ENCODE measurements at places on chromosomes 2 and 18.
A peak's percentile ranks its signal among the peaks of the same experiment; 100 is the strongest.

GRCh38 chr2:134588556-134588955 lies 130.2 kb downstream of the TMEM163 start:
- no peak for DNase-seq

DNA sequence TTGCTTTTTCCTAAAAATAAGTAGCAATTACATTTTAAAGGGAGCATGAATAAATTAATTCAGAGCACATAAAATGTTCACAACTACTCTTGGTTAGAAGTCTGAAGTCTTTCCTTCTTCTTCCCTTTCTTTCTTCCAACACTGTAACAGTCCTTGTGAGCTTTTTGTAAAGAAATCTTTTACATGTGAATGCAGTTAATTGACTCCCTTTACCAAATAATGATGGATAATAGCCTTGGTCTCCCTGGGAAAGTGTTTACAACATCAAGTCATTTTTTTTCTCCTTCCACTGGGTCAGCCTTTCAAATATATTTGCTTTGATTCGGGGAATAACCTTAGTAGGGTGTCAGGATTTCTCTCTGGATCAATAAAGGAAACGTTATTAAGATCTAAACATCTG lies 39.1 kb downstream of the CALCRL start:
- DNase-seq, result no peak

DNA sequence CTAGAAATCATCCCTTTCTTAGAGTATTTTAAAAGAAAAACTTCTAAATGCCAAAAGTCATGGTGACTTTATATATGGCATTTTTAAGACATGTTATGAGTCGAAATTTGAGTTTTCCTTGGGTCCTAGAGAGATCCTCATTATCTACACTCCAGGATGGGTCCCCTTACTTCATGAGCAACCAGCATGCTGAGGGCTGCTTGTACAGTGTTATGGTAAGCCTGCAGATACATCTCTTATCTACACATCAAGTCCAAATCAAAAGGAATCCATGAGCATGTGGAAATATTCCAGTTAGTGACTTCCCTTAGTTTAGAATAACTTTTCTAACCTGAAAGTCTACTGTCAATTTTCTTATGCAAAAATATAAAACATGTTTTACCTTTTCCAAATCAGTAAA lies 58.7 kb downstream of the SLC66A3 start:
- DNase-seq, result no peak

DNA sequence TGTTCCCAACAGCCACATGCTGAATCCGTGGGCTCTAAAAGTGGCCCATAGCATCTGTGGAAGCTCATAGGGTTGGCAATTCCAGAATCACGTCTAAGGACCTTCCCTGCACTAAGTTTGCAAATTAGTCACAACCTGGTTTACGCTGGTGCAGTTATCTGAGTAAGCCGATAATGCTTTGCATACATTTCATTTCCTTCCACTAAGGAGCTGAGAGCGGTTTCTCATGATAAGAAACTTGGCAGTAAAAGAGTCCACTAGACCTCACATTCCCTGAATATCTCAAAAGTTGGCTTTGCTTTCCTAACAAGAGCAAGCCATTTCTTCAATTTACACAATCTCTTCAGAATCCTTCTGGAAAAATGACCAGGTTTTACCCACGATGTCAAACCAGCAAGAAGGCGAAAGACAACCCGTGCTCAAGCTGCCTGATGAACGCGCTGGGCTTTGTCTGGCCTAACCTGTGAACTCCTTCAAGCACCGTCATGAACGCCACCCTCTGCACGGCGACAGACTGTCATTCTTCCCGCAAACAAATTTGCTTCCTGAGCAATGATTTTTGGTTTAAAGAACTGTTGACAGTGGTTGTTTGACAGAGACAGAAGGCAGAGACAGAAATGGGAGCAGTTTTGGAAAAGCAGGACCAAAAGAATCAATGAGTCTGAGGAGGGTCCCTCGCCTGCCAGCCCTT lies 73.0 kb upstream of the COPS8 start:
- no peak for DNase-seq

GRCh38 chr18:30486856-30487255 lies 555.7 kb downstream of the DSC3 start:
- no peak for DNase-seq

- DNase-seq, result peak; percentile 58
Measured at GRCh38 chr2:195659982-195660890, 3.2 kb downstream of the SLC39A10 start.

DNA sequence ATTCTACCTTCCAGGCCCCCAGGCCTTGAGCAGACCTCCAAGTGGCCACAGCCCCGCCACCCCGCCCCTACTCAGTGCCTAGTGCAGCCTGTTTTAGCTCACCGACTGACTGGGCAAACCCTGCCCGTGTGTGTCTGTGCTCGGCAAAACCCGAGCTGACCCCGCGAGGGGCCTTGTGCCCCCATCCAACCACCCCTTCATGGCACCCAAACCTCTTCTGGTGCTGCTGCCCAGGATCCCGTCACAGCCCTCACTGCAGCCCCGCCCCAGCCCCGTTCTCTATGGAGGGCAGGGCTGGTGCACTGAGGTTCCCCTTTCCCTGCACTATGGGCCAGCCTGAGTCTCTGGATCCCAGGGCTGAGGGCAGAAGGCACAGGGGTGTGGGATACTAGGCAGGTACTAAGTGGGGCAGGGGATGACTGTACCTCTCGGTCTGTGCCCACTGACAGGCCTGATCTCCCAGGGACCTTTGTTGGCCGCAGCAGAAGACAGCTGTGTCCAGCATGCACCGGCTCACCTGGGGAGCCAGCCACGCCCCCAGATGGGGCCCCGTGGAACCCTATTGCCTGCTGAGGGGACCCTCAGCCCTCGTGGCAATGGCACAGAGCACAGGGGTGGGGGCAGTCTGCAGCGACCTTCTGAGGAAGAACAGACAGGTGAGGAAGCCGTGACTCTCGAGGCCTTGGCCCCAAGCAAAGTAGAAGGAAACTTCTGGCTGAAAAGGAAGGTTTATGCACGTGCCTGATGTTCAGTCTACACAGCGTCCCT lies 69.9 kb upstream of the OTOS start:
- no peak for DNase-seq

- no peak for DNase-seq
Measured at GRCh38 chr2:168781191-168781817, 21.1 kb upstream of the NOSTRIN start.

DNA sequence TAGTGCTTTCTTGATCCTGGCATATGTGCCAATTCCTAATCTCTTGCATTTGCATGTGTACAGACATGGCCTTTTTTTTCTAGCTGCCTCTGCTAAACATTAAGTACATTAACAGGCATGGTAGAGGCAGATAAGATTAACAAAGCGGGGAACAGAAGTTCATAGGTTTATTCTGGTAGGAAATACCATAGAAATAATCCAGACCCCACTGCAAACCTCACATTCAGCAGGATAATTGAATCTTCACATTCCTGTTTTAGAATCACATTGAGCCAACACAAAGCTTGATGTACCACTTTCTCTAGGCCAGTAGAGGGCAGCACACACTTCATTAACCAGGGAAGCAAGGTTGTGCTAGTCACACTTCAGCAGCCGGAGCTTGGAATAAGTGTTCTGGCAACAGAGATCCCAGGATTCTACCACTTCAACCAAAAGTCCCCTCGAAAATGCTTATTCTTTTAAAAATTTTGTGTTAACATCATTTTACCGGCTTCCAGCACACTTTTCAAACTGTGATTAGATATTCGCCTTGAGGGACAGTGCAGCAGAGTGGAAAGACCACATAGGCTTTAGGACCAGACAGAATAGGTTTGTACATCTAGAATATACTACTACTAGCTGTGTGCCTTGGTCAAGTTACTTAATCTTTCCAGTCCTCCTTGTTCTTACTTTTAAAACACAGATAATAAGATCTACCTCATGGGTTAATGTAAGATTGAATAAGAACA lies 420.2 kb upstream of the CHST9 start:
- no peak for DNase-seq

- no peak for DNase-seq
Measured at GRCh38 chr2:54651291-54651690, 72.2 kb upstream of the EML6 start.

DNA sequence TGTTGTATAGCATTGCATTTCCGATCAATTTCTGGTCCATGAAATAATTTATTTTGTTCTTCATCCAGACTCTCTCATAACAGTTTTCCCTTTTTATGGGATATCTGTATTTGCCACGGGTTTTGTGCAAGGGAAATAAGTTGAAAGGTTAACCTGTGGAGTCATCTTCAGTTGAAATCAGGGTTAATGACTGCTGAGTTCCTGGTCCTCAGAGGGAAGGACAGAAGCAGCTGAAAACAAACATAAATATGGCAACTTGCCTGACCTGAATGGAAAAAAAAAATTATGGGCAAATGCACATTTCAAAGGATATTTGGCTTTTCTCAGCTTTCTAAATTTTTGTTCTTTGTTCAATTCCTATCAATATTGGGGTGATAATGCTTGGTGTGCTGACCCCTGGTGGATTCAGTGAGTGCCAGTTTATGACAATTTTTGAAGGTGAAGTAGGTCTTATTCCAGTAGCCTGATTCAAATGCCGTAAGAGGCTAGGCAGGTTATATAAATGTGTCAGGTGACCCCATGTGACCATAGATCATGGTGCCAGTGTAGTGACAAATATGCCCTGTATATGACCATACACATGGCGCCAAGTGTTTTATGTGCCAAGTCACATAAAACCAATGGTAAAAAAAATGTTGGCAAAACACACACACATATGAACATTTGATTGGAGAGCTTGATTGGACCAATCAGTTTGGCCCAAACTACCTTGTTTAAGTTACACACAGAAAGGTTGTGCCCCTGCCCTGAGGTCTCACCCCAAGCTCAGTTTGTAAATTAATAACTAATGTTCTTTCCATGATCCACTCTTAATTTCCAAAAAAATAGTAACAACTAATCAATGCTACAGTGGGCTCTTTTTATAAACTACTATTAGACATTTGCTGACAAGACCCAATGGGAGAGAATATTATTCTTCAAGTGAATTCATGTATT lies 47.6 kb upstream of the FAM124B start:
- DNase-seq, result no peak

DNA sequence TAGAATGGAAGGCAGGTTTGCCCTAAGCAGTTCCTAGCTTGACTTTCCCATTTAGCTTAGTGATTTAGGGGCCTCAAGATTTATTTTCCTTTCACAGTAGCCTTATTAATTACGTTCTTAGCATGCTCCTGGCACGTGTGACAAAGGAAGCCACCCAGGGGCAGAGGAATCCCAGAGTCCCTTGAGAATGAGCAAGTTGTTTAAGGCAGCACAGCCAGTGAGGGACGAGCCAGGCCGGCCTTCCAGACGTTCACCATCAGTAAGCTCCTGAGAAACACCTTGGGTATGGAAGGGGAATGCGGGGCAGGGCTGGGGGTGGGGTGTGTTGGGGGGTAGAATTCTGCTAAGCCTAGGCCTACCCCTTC lies 76.3 kb downstream of the SOWAHC start:
- no peak for DNase-seq

GRCh38 chr2:233003658-233004555 lies 9.1 kb downstream of the NGEF start:
- DNase-seq, result no peak

DNA sequence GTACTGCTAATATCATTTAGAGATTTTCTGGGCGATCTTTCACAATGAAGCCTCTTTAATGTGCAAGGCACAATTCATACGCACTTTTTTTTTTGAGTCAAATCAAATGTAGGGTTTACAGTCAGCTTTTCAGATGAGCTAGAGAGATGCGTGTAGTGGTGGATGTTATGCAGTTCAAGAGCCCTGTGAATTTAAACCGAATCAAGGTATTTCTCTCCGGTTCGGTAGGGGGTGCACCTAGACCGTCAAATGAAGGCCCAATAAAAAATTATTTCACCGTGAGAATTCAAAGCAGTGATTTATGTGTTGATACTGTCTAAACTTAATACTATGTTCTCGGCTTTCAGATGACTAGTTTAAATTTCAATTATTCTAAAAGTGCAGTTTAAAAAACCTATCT lies 1.1 kb downstream of the PTH2R start:
- no peak for DNase-seq

DNA sequence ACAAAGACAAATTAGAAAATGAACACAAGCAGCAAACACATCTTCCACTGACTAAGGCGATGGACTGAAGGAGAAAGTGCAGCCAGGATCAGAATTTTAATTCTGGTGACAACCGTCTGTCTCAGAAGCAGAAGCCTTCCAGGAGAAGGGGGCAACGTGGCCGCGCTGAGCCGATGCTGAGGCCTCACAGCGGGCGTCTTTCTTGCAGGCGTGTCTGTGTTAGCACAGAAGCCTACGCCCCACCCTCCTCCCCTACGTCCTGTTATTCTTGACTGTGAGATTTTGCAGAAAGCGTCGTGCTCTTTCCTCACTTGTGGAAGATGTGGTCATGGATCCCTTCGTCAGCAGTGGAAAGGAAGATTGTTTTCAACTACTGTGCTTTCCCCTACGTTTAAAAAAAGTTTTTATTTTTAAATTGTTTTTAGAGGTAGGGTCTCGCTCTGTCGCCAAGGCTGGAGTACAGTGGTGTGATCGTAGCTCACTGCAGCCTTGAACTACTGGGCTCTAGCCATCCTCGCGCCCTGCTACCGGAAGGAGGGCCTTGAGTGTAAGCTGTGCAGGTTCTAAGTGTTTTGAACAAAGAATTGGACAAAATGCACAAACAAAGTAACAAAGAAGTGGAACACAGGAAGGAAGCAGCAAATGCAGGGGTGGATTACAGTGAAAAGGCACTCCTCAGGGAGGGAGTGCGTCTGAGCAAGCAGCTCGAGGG lies 422.0 kb downstream of the GALR1 start:
- DNase-seq, result no peak

GRCh38 chr2:205644018-205644417 lies 38.3 kb upstream of the NRP2 start:
- DNase-seq, result no peak

GRCh38 chr18:71012789-71013188 lies 723.9 kb downstream of the SOCS6 start:
- DNase-seq, result no peak

DNA sequence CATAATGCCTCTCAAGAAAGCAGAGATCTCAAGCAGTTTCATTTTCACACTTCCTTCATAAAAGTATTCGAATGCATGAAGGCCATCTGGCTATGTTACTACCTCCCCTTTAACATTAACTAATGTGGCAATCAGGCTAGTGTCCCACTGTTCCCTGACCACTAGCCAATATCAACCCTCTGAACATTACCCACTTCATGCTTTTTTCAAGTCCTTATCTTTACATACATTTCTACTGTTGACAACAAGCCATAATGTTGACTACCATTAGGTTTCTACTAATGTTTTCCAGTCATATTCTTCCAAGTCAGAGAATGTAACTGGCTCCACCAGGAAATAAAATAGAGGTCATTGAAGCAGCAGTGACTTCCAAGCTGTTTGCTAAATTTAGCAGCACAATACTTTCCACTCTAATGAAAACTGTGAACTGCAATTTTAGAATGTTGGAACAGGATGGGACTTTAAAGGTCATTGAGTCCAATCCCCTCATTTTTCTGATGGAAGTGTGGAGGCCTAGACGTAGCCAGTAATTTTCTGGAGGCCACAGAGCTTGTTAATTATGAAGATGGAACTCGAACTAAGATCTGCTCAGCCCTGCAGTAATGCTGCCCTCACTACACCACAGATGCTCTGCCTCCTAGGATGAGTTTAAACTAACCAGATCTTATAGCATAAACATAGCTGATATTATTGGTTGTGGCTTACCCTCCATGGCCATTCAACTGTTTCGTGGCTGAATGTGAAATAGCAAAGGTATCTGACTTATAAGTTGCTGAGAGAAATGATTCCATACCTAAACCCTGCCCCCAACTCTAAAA lies 630 bp upstream of the PPP1R1C start:
- no peak for DNase-seq

- DNase-seq, result no peak
Measured at GRCh38 chr18:57696271-57696670, 74.6 kb upstream of the NARS1 start.

GRCh38 chr2:9739531-9739964 lies 103.7 kb upstream of the TAF1B start:
- no peak for DNase-seq
